ENCODE measurements at places on chromosomes 2 and 18. TPM values are rescaled to one million over a fixed set of nuclear protein-coding genes. Genes with fewer than 3 reads are reported as not detected.

DNA sequence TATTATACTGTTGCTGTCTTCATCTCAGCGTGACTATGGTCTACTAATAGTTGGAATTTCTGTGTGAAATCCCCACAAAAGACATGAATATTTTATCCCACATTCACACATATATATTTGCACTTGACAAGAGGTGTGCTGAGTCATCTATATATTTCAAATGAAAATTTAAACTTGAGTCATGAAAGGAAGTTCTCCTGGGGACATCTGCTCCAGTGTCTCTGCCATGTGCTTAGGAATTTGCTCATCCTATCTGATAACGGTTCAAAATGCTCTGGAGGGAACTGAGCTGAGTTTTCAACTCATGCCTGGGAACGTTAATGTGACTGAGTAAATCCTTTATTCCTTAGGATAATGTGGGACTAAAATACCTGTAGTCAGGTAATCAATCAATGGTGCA, 326.2 kb upstream of the MEX3C start:
- DNase-seq, result no peak

DNA sequence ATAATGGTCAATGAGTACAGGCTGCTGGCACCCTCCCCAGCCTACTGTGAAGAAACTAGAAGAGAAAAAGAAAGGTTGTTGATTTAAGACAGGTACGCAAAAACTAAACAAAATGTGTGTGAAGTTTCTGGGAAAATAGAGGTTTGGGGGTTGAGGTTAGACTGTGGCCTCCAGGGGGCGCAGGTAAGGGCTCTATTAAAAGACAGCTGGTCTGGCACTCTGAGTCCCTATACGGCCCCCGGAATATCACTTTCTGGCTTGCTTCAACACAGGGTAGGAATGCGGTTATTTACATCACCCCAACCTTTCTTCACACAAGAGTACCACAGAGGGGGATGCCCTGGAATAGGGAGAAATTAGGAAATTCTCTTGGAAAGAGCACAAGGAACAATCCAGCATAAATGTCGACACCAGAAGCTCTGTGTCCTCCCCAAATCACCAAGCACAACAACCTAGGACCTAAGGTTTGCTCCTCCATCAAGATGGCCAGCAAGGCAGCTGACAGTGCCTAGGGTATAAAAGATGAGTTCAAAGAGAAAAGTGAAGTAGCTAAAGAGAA, 480.8 kb upstream of the KLHL29 start:
- DNase-seq, result no peak

GRCh38 chr2:45466053-45466452, 145.0 kb downstream of the SRBD1 start:
- DNase-seq, result no peak

ANKRD29 gene
- total RNA-seq, result 0.58 TPM

CCDC141 gene
- 31.5 TPM for total RNA-seq

IL1B gene
- 5.6 TPM for total RNA-seq

GRCh38 chr18:67241299-67241698, 275.2 kb downstream of the DSEL start:
- DNase-seq, result no peak

DNA sequence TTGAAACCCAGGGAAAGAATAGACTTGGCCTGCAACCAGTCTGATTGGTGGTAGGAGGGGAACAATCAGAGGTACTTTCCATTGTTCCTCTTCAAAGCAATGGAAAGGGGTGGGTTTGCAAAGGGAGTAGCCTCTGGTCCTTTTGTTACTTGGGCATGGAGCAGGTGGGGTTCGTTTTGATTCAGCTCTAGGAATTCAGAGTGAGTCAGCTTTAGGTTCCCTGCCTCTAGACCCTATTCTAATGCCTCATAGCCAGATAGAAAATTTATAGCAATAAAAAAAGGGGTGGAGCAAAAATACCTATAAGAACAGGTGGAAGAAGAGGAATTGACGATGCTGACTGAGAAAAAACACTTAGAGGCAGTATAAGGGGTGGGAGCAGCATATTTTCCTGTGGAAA, 636.4 kb downstream of the PLCL1 start:
- DNase-seq, result no peak

DNA sequence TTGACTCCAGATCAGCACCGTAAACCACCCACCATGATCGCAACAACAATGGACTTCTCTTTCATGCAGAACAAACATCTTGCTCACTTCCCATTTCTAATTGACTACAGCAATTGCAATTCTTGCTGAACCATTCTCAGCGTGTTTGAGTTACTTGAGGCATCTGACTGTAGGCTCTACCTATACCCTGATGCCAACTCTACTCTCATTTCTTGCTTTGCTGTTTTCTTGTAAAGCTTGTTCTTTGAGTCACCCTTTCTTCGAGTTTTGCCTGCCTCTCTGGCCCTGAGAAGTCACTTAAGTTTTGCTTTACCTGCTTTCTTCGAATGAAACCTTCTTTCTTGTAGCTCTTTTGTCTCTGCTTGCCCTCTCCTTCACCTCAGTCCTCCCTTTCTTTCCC, 160.5 kb upstream of the RND3 start:
- no peak for DNase-seq

DNA sequence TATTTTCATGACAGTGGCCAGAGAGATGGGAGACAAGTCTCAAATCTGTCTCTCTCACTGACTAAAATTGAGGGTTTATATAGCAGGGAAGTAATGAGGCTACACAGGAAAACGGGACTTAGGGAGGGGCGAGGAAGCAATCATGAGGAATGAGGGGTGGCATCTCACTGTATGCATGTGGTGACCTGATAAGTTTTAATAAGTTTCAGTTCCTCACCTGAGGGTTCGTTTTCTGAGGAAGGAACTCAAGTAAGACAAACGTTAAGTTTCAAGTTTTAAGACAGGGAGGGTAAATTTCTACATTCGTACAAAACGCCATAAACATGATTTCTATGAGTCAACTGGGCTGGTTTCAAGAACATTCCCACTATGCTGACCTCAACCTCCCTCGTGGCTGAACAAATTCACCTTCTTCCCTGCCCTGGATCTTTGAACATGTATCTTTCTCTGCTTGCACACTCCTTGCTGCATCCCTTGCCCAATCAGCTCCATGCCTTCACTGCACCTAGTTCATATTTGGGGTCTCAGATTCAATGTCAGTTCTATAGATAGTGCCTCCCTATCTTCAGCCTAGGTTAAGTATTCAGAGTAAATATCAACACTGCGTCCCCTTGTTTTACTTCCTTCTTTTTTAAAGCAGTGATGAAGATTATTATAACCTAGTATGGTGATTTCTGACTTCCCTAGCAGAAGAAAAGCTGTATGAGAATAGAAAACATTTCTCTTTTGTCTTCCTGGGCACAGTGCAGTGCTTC, 53.3 kb upstream of the CNTNAP5 start:
- DNase-seq, result no peak

GRCh38 chr2:44205169-44205568, 36.5 kb downstream of the PPM1B start:
- DNase-seq, result no peak

RAB6D gene
- not detected for total RNA-seq

- no peak for DNase-seq
Measured at GRCh38 chr2:1636791-1637415, 107.4 kb downstream of the PXDN start.

- no peak for DNase-seq
Measured at GRCh38 chr2:2222931-2223330, 108.1 kb downstream of the MYT1L start.

- no peak for DNase-seq
Measured at GRCh38 chr2:200438251-200438650, 71.6 kb downstream of the KCTD18 start.

DNA sequence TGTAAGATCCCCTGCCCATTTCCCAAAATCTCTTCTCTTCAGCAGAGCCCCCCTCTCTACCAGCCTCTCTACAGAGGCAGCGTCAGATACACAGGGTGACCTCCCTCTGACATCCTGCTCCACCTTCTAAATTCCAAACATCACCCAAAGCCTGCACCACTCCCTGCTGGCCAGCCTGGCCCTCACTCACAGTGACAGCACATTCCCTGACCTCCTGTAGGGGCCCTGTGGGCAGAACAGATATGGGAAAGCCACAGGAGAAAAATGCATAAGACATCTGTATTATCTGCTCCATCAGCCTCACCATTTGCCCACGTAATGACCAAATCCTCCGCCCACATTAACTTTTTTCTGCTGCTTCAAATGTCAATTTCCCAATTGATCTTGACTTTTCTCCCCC, 40.6 kb downstream of the TRABD2A start:
- no peak for DNase-seq
